AML-193 (cell line): ENCODE measurements at places on chromosomes 11 and 22.

GRCh38 chr11:118892964-118893363 lies 9.3 kb downstream of the CXCR5 start:
- no peak for DNase-seq

DNA sequence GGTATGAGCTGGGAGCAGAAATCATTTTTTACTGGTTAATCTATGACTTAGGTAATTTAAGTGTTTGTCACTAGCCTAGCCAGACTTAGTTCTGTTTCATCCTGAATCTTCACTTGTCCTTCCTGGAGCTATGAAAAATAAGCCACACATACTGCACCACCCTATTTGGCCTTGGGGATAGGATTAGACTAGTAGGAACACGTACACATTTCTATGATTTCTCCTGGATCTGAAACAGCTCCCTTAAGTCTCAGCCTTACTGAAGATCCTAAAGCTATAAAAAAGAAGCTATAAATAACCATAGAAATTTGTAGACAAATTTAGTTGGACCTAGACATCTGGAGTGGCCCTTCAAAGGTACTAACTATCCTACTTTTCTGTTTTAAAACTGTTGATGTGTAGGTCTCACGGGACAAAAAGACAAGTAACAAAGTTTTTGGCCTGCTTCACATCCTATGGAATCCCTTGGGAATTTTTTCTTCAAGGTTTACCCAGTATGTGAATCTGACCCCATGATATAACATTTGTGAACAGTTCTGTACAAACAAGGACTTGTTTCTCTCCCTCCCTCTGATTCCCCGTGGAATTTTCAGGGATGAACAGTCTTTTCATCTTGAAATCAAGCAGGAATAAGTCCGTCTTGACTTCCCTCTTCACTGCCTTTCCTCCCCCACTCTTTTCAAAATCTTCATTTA lies 275.0 kb downstream of the FAM76B start:
- no peak for DNase-seq

GRCh38 chr11:97754976-97755375 lies 1265.8 kb upstream of the CNTN5 start:
- no peak for DNase-seq

DNA sequence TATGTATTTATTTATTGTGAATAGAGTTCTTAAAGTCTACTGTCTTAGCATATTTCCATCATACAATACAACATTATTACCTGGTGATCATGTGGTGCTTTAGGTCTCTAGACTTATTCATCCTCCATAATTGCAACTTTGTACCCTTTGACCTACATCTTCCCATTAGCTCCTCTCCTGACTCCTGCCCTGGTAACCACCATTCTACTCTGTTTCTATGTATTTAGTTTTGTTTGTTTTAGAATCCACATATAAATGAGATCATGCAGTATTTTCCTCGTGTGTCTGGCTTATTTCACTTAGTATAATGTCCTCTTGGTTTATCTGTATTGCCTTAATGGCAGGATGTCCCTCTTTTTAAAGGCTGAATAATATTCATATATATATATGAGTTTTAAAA lies 22.7 kb downstream of the NCAM1 start:
- DNase-seq, result no peak

DNA sequence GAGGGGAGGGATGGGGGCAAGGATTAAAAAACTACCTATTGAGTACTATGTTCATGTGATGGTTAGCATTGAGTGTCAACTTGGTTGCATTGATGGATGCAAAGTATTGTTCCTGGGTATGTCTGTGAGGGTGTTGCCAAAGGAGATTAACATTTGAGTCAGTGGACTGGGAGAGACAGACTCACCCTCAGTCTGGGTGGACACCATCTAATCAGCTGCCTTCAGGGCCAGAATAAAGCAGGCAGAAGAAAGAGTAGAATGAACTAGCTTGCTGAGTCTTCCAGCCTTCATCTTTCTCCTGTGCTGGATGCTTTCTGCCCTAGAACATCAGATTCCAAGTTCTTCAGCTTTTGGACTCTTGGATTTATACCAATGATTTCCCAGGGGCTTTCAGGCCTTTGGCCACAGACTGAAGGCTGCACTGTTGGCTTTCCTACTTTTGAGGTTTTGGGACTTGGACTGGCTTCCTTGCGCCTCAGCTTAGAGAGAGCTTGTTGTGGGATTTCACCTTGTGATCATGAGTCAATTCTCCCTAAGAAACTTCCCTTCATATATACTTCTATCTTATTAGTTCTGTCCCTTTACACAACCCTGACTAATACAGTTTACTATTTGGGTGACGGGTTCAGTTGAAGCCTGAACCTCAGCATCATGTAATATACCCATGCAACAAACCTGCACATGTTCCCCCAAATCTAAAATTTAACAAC lies 70.2 kb downstream of the MTNR1B start:
- DNase-seq, result no peak

- DNase-seq, result no peak
These were observed 1003.7 kb downstream of the BRD1 start for GRCh38 chr22:48823941-48824340.
